ENCODE measurements at places on chromosomes 7 and 10.
A peak's percentile ranks its signal among the peaks of the same experiment; 100 is the strongest.

GRCh38 chr7:7159063-7159658, 23.2 kb upstream of the C1GALT1 start:
- DNase-seq = no peak

GRCh38 chr10:103818105-103818504, 37.3 kb downstream of the SH3PXD2A start:
- DNase-seq = no peak

GRCh38 chr7:139875821-139876241, 46.8 kb downstream of the TBXAS1 start:
- DNase-seq = no peak

DNA sequence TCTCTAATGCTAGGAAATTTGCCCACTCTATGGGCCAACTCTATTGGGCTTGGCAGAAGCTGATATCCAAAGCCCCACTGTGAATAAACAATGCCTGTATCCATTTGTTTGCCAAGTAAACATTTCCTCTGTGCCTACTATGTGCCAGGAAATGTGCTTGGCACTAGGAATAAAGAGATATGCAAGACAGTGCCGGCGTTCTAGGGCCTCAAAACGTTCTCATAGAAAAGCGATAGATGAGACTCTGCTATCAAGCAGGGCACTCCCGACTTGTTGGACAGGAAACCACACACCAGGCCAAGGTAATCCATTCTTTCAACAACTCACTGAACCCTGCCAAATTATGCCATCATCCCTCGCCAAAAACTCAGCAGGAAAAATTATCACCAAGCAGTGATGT, 196.7 kb downstream of the IPMK start:
- DNase-seq = no peak

GRCh38 chr7:120942861-120943260, 7.7 kb upstream of the ING3 start:
- DNase-seq = no peak

DNA sequence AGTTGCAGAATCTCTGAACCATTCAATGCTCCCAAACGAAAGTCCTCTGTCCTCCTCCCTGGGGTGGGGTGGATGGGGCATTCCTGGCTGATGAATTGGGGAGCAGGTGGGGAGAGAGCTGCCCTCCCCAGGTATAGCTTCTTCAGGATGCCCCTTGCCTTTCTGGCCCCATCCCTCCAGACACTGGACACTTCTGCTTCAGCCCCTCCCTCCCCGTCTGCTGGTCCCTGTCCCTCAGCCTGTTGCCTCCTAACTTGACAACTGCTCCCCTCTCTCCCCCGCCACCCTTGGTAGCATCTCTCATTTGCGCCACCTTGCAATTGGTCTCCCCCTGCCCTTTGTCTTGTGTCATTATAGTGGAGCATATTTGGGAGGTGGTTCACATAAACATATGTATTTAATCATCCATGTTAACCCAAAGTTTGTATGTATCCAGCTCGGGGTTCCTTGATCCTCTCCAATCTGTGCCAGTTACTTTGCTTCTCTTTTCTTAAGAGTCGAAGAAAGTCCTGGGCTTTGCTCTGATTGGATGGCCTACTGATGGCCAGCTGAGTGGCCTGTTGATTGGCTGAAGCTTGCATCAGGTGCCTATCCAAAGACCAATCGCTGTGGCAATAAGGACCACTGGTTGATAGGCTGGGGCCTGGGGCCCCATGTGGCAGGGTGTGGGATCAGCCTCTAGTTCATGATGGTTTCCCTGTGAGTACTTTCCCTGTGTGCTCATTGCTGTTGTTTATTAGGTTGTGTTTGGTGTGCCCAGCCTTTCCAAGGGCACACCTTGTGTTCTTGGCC, 4.0 kb upstream of the GCK start:
- no peak for DNase-seq

GRCh38 chr10:18418541-18419215, 232.7 kb downstream of the NSUN6 start:
- DNase-seq = no peak

DNA sequence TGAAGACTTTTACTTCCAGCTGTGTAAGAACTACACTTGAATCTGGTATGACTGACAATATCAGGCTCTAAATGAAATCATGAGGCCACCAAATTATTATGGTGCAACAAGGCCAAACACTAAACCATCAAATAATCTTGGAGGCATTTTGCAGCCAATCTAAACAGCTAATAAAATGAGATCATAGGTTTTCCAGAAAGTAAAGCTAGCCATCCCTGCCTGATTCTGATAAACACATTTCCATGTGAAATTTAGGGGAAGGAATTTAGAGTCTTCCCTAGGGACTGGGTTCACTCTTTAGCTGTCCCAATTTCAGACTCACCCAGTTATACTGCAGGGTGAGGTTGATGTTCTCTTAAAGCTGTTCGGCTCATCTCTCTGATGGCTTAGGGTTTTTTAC, 190.3 kb upstream of the TMEM196 start:
- DNase-seq = no peak

GRCh38 chr10:75375838-75376237, 25.7 kb downstream of the ZNF503 start:
- no peak for DNase-seq

GRCh38 chr7:87935384-87935706, 1.3 kb downstream of the ADAM22 start:
- DNase-seq = no peak

- no peak for DNase-seq
These were observed 41.4 kb upstream of the MPP7 start for GRCh38 chr10:28343987-28344895.

DNA sequence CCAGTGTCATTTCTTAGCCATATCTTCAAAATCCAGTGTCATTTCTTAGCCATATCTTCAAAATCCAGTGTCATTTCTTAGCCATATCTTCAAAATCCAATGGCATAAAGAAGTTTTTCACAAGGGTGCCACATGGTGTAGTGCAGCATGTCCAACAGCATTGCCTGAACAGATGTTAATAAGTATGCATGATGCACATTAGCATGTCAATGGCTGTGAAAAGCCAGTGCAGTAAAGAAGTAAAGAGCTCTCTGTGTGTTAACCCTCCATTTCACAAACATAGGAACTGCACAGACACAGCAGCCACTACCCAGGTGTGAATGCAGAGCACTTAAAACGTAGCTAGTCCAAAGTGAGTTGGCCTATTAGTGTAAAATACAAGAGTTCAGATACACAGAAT, 89.8 kb downstream of the GNAI1 start:
- DNase-seq = no peak

GRCh38 chr10:16116404-16117304, 256.3 kb upstream of the MINDY3 start:
- DNase-seq = peak; percentile 20

DNA sequence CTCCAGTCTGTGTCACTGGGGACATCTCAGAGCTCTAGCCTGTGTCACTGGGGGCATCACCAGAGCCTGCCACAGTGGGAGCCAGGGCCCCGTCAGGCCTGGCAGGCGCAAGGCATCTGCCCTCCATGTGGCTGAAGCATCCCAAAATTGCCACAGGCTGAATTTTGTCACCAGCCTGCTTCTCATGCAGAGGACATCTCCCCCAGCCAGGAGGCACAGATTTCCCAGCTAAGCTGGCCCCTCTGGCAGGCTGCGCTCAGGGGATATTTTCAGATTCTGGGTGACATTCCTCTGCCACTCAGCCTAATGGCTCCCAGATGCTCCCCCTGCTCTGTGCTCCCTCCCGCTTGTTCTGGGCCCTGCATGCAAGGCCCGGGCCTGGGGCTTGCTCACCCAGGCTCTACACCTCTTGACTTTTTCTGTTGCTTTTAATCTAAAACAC, 64.6 kb downstream of the COL13A1 start:
- peak; percentile 50 for DNase-seq

DNA sequence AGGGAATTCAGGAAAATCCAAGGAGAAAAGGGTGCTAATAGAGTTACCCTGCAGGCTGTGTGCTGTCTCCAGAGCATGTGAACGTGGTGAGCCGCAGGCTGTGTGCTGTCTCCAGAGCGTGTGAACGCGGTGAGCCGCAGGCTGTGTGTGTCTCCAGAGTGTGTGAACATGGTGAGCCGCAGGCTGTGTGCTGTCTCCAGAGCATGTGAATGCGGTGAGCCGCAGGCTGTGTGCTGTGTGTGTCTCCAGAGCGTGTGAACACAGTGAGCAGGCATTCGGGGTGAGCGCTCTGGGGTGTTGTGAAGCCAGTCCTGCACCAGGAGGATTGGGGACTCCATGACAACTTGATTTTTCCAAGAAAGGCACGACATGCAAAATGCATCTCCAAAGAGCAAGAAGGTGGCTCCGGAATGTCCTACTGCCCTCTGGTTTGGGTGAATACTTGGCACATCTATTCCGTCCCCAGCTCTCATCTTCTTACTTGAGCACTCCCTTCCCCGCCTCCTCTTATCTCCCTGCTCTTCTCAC, 407.9 kb upstream of the SHH start:
- DNase-seq = no peak

GRCh38 chr7:108004220-108005142, 1.5 kb upstream of the LAMB1 start:
- DNase-seq = peak; percentile 32

GRCh38 chr7:2838873-2839578, 5.1 kb downstream of the GNA12 start:
- no peak for DNase-seq

DNA sequence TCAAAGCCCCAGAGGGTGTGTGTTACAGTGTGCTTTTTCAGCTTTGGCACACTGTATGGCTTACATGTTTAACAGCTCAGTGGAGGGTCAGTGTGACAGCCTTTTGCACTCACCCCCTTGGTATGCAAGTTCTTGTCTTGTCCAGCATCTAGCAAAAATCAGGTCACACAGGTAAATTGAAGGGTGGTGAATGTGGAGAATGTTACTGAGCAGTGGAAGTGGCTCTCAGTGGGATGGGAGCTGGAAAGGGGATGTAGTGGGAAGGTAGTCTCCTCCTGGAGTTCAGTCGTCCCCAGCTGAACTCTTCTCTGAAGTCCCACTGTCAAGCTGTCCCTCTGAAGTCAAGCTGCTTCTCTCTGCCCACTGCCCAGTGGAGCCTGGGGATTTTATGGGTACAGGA, 21.0 kb upstream of the C10orf90 start:
- DNase-seq = no peak

DNA sequence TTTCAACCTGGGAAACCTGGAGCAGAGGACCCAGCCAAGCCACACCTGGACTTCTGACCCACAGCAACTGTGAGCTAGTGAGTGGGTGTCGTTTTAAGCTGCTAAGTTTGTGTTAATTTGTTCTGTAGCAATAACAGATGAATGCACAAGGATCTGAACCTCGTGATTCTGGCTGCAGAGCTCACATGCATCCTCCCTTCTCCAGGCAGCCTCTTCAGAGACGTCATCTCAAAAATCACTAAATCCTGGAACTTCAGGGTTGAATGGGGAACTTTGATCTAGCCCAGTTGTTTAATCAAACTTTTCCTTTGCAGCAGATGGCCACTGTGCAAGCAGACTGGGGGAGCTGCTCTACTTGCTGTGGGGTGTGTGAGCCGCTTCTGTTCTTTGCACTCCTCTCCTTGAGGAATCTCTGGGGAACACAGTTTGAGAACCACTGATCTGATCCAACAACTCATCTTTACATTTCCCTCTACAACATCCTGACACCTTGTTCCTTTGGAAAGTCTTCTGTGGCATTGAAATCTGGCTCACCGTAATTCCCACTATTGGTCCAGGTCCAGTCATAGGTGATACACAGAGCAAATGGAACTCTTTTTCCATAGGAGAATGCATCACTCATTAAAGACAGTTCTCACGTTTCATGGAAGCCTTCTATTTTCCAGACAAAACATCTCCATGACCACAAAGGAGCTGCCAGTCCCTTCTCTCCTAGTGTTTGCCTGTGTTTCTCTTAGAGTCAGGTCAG, 90.3 kb downstream of the CHN2 start:
- no peak for DNase-seq

DNA sequence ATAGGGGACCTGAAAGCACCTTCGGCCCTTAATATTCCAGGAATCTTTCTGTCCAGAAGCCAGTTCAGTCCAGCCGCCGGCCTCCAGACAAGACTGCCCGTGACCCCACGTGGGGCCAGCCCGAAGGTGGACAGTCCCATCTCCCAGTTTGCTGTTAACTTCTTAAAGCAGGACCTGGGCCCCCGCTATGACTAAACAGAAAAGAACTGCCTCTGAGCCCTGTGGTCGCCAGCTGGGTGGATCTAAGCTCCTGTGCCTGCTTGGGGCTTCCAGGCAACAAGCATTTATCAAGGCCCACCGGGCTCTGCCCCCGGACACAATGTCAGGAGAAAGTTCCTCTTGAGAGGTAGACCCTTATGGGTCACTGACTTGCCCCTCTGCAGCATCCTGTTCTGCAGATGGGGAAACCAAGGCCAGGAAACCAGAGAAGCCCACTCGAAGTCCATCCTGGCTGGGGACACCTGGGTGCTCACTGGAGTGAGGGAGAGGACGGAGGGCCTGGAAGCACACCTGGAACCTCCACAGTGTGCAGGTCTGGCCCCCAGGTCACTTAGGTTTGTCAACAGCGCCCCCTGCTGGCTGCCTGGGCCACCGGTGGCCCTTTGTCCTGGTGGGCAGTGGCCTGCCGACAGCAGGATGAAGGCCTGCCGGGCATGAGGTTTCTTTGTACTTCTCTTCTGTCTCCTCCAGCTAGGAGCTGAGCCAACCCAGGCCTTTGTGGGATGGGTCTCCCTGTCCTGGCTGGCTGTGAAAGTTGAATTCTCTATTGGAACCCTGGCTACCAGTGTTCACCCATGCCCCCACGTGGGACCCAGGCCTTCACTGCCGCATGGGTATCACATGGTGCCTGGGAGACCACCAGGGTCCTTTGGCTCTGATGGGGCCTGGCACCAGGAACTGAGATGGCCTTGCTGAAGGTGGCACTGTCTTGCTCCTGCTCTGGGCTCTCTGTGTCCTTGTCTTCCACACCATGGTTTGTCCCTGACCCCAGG, 128.0 kb downstream of the ZMIZ1 start:
- DNase-seq = peak; percentile 55

- peak; percentile 57 for DNase-seq
These were observed 256.7 kb downstream of the AGMO start for GRCh38 chr7:15305002-15305600.

GRCh38 chr7:35645691-35646090, 49.2 kb downstream of the HERPUD2 start:
- DNase-seq = no peak

DNA sequence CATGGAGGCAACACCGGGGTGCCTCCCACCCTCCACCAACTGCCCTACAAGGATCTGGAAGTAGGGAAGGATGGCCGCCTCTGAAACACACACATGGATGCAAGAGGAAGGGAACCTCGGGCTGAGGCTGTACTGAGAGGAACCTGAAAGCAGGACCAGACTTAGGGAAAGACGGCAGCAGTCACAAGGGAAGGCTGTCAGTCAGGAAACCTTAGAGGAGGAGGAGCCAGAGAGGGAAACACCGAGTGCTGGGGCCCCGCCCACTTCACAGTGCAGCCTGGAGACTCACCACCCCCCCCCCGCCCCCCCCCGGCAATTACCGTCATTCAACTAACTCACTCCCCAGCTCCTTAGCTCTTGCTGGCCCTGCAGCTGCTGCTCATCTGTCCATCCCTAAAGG, 2.5 kb downstream of the CYREN start:
- DNase-seq = no peak

DNA sequence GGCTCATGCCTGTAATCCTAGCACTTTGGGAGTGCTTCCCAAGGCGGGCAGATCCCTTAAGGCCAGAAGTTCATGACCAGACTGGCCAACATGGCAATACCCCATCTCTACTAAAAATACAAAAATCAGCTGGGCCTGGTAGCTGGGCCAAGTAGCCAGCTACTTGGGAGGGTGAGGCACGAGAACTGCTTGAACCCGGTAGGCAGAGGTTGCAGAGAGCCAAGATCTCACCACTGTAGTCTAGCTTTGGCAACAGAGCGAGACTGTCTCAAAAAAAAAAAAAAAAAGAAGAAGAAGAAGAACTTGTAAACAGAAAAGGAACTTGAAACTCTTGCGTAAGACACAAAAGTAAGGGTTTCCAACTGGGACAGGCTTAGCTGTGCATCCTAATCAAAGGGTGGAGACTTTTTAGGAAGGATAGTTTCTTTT, 5.6 kb upstream of the IFIT2 start:
- DNase-seq = no peak

Measured in fibroblast of skin of right biceps (primary cell).